ENCODE measurements at places on chromosomes 3 and 15.

- DNase-seq: no peak
Measured at GRCh38 chr15:68057758-68058157, 3.6 kb downstream of the PIAS1 start.

DNA sequence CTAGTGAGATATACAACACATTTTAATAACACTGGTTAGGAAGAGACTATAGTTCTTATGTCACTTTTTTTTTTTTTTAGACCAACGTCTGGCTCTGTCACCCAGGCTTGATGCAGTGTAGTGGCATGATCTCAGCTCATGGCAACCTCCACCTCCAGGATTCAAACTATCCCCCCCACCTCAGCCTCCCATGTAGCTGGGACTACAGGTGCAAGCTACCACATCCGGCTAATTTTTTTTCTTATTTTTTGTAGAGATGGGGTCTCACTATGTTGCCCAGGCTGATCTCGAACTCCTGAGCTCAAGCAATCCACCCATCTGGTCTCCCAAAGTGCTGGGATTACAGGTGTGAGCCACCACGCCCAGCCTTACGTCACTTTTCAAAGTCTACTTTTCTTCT is 100.8 kb downstream of the FOXP1 start:
- no peak for DNase-seq

GRCh38 chr3:11949351-11949750 is 54.8 kb upstream of the SYN2 start:
- no peak for DNase-seq

GRCh38 chr3:41338276-41338675 is 139.0 kb downstream of the CTNNB1 start:
- no peak for DNase-seq

DNA sequence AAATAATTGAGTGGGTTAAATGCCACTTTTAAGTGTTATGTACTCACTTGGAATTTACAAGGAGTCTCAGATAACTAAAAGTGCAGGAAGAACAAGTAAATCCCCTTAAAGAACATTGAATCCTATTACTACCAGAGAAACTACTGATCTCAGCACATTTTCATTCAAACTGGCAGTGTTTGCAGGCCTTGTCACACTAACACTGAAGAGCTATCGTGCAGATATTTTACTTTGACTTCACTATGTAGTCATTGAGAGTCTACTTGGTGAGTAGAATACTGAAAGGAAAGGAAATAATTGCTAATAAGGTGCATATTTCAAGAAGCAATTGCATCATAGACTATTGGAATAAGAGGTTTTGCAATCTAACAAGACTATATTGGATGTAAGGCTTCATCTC is 721.4 kb upstream of the CBLB start:
- no peak for DNase-seq

- DNase-seq: no peak
Measured at GRCh38 chr3:81279481-81280379, 481.7 kb downstream of the GBE1 start.
